ENCODE measurements at places on chromosomes 1 and 21. TPM values are rescaled to one million over a fixed set of nuclear protein-coding genes. Genes with fewer than 3 reads are reported as not detected.

- no peak for DNase-seq
Measured at GRCh38 chr1:212233321-212233720, 51.9 kb upstream of the PPP2R5A start.

DNA sequence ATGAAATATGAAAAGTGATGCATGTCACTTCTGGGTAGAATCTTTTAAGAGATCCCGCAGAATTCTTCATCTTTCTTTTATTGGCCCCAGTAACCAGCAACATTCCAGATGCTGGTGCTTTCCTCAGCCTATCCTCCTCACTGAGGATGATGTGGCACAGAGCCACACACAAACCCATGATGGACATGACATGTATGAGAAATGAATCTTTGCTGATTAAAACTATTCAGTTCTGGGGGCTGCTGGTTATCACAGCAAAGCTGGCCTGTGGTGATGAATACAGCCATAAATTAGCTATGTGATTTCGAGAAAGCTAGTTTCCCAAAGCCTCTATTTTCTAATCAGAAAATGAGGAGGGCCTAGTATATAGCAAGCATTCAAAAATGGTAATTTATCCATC is 8.3 kb upstream of the ERICH3 start:
- DNase-seq = no peak

DNA sequence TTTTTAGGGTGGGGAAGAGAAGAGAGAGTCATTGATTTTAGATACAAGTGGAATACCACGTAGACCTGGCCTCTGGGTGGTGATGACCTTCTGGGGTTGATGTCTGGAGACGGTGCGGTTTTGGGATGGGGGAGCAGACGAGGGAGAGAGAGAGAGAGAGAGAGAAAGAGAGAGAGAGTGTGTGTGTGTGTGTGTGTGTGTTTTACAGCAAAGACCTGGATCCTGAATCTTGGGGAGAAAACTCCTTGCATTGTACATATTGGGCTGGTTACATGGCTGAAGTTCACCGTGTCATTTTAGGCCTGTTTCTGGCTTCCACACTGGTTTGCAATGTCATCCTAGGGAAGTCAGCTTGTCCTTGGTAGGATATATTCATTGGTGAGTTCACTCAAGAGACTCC is 89.0 kb downstream of the GALNT2 start:
- DNase-seq = no peak

DNA sequence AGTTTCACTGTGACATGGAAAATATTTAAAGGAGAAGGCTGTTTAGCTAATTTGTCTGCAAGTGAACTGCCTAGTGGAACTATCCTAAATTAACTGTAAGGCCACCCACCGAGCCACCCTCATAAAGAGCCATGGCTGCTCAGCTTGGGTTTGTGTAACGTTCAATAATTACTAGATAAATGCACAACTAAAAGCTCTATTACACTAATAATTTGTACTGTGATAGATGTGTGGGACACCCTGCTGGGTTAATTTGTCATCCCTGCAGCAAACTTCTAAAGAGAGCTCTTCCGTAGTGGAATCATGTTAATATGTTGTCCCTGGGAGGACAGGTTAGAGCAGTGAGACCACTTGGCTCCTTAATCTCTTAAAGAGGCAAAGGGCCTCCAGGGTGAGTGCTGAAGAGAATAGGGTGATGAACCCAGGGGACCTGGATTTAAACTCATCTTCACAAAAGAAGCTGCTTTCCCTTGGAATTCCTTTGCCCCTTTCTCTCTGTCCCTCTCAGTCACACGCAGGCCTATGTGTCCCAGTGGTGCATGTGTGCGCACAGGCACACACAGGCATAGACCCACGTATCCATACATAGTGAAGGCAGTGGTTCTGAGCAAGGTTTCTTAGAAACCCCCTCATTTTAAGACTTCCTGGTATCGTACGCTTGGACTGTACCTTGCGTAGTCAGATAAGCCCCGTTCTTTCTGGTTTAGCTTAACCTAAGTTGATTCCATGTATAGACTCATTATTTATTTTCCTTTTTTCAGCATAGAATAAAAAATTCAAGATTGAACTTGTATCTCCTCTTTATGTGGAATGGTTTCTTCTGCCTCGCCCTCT is 310.3 kb downstream of the NFIA start:
- no peak for DNase-seq

- no peak for DNase-seq
Measured at GRCh38 chr1:212678456-212679410, 20.9 kb downstream of the BATF3 start.

DNA sequence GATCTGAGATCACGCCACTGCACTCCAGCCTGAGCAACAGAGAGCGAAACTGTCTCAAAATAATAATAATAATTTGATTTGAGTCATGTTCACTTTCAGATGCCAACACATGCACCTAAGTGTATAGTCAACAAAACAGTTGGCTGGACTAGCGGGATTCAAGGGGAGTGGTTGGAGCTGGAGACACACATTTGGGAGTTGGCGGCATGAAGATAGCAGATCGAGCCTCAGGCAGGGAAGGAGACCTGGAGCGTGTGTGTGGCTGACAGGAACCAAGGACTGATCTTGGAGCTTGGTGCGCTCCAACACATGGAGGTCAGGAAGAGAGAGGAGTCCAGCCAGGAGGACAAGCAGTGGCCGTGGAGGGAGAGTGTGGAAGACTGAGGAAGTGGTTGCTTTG is 14.6 kb upstream of the PGD start:
- no peak for DNase-seq

- no peak for DNase-seq
Measured at GRCh38 chr1:211330282-211330936, 3.8 kb downstream of the TRAF5 start.

DNA sequence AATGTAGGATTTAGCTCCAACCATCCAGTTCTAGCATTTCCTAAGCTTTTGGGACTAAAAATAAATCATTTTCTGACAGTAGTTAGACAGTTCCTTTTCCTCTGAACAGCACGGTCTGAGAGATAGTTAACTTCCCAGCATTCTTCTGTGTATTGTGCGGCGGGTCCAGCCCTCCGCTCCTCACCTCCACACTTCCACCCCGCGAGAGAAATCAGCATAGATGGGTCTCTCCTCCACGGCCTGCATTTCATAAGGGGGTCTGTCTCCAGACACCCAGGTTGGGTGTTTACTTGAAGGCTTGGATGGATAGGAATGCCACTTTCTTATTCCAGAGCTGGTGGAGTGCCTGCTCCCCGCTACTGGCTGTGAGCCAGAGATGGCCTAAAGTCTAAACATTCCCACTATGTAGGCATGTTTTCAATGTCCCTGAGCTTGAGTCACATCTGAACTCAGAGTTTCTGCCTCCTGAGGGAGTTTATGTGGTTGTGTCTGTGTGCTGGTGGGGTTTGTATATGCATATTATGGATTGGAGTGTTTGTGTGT is 38.0 kb upstream of the PPP2R5A start:
- DNase-seq = peak; percentile 41

DNA sequence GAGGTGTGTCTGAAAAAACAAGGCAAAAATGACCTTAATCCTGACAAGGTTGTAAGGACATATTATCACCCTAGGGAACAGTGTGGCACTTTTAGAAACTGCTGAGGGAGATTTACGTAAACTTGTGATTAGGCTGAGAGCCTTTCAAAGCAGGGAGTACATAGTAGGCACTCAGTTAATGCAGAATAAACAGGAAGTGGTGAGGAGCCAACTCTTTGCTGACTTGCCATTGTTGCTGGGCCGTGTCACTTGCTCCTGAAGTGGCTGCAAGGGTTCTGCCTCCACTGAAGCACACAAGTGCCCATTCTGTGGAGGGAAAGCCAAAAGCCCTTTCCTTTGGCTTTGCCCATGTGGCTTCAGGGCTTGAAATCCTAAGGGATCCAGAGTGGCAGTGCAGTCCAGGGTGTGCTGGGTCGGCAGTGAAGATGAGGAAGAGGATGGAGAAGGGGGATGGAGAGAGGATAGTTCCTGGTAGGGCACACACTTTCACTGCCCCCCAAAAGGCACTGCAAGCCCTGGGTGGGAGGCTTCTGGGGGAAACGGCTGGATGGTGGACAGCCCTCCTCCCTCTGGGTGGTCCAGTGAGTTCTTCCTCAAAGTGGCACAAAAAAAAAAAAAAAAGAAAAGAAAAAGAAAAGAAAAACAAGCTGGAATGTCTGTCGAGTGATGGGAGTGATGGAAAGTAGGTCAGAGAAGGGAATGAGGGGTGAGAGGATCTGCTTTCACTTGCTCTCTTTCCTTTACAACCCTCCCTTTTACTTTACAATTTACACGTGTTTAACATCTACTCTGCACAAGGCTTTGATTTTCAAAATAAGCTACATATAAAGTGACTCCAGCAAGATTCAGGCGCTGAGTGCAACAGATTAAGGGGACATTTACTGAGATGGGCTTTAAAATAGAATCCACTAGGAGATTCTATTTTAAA is 13.7 kb upstream of the RHEX start:
- no peak for DNase-seq

DNA sequence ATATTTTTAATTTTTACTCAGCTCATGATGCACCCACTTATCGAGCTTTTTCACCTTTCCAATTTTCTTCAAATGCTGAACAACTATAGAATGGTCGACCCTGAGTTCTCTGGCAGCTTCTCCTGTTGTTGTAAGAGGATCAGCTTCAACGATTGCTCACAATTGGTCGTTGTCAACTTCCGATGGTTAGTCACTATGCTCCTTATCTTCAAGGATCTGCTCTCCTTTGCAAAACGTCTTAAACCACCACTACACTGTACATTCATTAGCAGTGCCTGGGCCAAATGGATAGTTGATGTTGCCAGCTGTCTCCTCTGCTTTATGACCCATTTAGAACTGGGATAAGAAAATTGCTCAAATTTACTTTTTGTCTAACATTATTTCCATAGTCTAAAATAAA is 385.9 kb upstream of the LYPLAL1 start:
- DNase-seq = no peak

DNA sequence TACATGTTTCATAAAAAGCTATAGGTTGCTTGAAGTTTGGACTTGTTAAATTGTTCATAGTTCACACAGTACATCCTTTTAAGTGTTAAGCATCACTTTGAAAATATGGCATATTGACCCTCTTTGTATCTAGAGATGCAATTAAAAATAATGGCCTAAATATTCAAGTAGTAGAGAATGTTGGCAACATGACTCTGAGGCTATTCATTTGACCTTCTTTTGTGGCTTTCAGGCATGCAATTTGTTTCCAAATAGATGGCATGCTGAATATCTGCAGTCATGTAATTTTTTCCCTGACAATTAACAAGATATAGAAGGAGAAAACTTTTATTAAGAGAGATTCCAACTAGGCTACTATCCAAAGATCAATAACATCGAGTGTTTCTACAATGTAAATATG is 230.5 kb upstream of the ZRANB2 start:
- no peak for DNase-seq

OR2L13 gene
- total RNA-seq = not detected

TGFB2 gene
- total RNA-seq = 21.8 TPM

FALEC gene
- total RNA-seq = not detected
